ENCODE measurements at places on chromosomes 5 and 9.
A peak's percentile ranks its signal among the peaks of the same experiment; 100 is the strongest.

DNA sequence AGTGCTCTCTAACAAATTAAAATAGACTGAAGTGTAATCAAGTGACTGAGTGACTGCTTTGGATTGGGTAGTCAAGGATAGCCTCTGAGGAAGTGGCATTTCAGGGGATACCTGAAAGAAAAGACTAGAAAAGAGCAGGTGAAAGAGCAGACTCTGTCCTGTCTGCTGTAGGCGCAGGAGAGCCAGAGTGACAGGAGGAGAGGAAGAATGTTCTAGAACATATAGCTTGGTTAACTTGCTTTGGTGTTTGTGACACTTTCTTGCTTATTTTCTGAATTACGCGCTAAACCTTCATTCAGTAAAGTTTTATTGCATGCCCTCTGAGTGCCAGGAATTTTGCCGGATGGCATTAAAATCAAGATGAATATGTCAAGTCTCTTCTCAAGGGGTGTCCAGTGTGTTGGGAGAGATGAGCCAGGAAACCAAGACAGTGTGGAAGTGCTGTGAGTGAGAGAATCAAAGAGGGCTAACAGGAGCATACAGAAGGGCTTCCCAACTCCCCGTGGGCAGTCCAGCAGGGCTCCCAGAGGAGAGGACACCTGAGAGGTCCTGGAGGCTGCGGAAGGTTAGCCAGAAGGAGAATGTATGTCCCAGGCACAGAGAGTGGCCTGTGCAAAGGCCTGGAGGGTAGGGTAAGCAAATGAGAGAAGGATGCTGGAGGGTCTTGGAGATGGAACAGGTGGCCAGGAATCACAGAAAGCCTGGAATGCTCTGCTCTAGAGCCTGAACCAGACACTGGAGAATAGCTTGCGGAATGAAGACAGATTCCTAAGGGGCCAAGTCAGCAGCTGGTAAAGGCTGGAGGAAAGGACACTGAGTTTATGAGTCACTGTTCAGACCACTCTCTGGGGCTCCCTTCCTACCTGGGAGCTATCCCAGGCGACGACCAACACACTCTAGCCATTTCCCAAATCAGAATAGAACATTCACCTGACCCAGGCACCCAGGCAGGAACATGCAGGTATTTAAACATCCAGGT lies 59.3 kb downstream of the SLC22A5 start:
- DNase-seq: peak; percentile 84

DNA sequence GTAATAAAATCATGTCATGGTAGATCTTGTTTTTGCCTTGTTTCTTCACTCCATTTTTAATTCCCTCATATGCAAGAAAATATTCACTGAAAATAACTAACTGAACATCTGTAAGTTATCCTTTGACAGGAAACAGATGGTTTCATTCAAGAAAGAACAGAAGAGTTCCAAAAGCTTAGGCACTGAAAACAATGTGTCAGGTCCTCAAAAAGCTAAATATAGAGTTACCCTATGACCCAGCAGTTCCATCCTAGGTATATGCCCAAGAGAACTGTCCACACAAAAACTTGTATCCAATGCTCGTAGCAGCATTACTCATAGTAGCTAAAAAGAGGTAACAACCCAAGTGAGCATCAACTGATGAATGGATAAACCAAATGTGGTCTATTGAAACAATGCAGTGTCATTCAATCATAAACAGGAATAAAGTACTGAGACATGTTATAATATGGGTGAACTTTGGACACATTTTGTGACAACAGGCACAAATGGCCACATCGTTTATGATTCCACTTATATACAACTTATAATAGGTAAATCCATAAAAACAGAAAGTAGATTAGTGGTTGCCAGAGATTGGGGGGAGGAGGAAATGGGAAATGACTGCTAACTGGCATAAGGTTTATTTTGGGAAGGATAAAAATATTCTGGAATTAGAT lies 231.0 kb downstream of the FRMD3 start:
- DNase-seq: no peak

DNA sequence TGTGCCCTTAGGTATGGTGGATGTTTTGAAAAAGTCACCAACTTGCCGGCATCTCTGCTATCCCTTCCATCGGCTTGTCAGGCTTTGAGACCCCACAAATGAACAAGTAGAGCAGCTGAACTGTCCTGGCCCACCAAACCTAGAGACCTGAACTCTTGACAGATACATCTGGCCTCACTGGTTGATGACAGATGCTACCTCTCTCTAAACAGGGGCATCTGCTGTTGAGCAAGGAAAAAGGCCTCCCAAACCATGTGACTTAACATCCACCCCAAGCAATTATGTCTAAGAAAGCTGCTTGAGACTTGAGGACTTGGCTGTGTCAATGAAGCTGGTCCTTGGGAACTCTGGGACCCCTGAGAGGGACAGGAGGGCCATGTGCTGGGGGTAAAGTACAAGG lies 2.3 kb downstream of the CCNI2 start:
- no peak for DNase-seq

GRCh38 chr5:145946112-145946861 lies 9.9 kb downstream of the SH3RF2 start:
- peak; percentile 90 for DNase-seq

- DNase-seq: no peak
These were observed 53.5 kb downstream of the PHF2 start for GRCh38 chr9:93629920-93630319.

DNA sequence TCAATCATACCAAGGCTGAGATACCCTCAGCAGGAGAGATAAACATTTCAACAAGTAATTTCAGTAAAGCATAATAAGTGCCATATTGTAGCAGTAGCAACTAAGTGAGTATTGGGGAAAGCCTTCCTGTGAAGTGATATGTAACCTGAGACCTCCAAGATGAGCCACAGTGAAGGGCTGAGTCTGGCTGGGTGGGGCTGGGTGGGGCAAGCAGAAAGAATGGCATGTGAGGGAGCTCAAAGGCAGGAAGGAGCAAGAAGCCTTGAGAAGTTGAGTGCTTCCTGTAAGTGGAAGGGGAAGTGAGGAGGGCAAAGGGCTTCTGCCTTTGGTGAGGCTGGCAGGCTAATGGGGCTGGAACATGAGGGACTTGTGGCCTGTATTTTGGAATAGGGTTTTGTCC lies 19.7 kb upstream of the ASTN2 start:
- DNase-seq: no peak

DNA sequence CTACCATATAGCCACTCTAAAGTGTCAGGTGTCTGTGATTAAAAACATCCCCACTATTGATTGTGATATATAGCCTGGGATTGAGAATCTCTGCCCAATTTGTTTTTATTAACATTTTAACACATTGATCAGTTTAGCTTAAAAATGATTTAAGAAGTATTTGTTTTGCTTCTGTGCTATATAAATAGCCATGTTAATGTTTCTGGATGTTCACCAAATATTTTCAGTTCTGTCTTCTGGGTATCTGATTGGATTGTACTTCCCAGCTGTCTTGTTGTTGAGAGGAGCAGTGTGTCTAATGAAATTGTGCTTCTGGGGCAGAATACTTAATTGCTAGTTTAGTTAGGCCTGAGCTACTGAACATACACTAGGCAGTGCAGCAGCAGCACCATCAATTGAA lies 126.6 kb upstream of the TUSC1 start:
- no peak for DNase-seq

GRCh38 chr5:62671479-62671878 lies 92.9 kb downstream of the LRRC70 start:
- no peak for DNase-seq

GRCh38 chr5:134189031-134189430 lies 12.3 kb upstream of the SKP1 start:
- no peak for DNase-seq

- no peak for DNase-seq
These were observed 6.6 kb upstream of the ZNF608 start for GRCh38 chr5:124752854-124753720.

DNA sequence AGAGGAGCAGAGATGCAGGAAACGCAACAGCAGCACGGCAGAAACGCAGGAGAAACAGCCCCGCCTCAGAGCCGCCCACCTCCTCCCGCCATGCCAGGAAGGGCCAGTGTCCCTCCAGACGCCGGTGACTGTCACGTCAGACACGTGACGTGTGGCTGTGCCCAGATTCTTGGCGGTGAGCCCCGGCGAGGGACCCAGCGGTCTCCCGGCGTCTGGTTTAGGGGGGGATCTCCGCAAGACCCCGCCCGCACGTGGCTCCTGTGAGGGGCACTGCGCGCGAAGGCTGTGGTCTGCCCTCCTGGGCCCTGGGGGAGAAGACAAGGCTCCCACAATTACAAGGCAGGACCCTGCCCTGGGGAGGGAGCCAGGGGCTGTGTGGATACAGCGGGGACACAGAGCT lies 2.4 kb upstream of the LCN8 start:
- no peak for DNase-seq

DNA sequence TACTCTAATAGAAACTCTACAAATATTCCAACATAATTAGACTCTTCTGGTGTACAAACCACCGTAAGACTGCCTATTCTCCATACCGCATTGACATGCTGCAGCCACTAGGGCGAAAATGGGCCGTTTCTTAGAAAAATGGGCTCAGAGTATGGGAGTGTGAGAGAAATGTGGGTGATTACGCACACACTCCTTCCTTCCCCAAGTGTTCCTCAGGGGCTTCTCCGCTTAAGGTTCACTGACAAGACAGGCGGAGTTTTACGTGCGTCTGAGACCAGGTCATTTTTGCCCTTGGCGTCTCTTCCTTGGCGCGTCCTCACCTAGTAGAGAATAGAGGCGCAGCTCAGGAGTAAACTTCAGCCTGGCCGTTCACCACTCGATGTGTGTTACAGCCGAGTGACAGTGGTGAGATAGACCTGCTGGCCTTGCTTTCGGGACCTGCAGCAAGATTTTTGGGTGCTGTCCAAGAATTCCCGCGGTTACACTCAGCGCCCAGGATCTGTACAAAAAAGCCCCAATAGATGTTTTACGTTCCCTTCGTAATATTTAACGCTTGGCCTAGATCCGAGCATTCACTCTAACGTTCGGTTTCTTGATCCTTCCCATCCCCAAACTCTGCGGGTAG lies 1.8 kb upstream of the NTRK2 start:
- DNase-seq: peak; percentile 58

- no peak for DNase-seq
These were observed 26.7 kb downstream of the SH3TC2 start for GRCh38 chr5:149036168-149036567.

GRCh38 chr9:112725961-112726360 lies 8.0 kb upstream of the INIP start:
- DNase-seq: no peak

DNA sequence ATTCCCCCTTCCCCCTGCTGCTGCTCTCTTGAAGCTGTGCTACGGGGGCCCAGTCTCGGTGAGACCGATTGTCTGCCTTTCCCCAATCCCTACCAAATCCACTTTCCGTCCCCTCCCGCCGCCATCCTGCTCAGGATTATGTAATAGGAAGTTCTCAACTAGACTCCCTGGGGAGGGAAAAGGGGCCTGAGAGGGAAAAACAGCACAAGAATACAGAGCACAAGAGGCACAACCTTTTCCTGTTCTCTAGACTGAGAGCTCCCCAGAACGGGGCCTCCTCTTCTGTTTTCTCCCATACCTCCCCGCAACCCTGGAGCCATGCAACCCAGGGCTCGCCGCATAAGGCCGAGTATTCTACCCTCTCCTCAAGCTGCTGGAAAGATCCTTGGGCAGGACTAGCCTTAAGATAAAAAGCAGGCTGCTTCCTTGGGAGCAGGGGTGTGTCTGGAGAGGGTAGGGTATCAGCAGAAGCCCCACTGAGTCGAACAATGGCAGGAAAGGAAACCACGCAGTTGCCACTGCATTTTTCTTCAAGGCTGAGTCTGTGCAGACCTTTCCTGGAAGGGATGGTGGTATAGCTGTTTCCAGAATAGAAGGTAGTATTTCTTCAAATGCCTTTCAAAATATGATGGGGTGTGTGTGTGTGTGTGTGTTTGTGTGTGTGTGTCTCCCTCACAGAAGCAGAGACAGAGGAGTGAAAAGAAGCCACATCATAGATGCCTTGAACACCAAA lies 12.9 kb downstream of the MYORG start:
- DNase-seq: no peak

DNA sequence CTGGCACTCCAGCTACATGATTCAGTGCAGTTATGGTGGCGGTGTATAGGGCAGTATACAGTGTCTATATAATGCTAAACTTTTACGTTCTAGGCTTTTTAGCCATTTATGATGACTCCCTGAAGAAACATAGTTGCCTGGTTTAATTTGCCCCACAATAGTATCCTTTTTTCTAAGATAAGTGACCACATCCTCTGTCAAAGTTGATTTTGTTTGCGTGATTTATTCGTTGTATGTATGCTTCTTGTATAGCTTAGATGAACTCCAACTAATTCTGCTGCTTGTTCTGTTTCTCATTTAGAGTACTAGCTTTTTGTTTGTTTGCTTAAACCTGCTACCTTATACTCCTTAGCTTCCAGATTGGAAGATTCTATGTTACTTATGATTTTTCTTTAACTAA lies 83.6 kb downstream of the ERMP1 start:
- no peak for DNase-seq

DNA sequence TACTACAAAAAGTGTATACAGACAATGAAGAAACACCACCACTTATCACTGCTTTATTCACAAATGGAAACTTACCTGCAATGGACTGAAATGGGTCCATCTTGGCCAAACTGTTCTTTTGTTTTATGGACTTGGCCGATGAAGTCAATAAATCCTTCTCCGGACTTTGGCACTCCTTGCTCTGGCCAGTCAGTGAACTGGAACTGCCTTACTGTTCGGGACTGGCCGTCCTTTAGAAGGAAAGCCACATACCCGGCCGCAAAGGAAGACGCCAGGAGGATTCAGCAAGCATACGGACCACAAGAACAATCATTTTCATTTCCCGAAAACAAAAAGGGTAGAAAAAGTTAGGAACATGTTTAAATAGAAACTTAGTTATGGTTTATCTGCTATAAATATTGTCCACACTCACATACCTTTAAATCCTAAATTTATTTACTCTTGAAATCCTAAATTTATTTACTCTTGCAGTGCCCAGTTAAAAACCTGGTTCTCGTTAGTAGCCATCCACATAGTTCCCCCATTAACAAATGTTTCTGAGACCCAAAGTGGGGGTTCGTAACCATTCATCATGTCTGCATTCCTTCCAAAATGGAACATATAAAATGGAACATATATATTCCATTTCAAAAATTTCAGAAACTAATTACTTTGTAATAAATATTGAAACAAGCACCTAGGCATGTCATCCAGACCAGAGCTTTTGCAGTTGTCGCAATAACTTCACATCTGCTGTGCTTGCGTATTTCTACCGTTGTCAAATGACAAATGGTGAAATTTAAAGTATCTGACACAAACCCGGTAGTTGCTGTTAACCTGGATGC lies 532.1 kb upstream of the DMAC1 start:
- no peak for DNase-seq

DNA sequence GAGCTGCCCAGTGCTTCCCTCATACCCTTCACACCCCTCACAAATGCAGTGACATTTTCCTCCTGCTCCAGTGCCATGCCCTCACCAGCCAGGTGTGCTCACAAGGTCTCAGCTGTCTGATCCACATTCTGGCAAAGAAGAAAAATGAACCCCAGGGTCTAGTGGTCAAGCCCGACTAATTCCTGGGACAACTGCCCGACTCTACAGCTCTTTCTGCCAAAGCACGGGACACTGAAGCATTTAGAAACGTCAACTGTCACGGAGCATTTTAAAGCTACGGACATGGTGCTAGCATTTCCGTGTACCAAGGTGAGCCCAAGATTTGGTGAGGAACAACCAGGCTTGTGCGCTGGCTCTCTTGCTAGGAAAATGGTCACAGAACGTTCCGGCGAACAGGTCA lies 56.8 kb upstream of the PHYKPL start:
- no peak for DNase-seq
